ENCODE measurements at places on chromosomes 6 and 20.

DNA sequence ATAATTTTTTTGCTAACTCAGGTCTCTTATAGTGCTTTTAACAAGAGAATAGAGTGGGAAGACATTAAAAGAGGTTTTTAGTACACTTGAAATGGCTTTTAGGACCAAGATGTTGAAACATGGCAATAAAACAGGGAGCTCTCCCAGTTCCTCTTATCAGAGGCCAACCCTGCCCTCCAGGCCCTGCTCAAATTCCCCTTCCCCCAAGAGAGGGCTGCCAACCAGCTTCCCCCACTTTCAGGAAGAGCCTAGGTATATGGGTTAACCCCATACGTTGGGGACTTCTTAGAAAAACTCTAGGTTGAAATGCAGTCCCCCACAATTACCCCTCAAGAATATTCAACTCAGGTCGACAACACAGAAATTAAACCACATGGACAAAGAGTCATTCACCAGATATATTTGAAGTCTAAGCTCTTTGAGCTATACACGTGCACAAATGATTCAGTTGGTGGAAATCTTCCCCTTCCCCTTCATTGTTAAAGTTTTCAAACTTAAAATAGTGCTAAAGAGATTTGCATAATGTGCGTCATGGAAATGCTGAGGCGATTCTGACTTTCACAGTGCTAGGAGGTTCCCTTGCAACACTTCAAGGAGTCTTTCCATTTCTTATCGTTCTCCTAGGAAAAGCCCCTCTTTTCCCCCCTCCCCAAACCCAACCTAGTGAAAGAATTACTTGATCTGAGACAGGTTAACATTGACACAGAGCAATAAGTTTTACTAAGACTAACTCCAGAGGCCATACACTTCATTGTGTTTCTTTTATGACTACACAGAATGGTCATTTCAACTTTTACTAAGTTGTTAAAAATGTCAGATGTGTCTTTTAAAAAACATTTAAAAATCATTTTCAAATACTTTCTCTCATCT lies 49.8 kb upstream of the ENPP5 start:
- DNase-seq = no peak

- no peak for DNase-seq
These were observed 175.1 kb downstream of the SCP2D1 start for GRCh38 chr20:18988701-18989100.

DNA sequence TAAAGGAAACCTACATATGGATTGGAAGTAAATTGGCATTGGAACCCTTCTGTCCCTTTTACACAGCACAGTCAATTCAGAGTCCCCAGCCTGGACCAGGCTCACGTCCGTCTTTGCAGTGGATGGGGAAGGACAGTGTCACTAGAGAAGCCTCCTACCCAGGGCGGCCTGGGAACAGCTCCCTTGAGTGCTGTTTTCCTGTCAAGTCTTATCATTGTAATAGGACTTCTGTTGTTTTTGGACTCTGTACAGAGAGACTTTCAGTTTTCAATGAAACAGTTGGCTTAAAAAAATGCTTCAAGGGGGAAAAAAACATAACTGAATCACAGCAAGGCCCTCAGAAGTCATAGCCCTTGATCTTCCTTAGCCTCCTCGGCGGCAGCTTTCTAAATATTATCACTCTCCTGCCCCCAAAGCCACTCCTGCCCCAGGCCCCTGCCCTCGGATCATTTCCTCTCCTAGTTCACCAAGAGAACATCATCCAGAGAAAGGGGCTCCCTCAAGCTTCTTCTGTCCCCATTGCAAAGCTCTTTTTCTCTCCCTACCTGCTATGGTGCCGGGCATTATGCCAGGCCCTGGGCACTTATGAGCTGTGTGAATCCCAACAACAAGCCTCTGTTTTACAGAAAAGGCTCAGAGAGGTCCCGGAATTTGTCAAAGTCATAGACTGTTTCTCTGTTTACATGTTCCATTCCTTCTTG lies 37.8 kb upstream of the CNKSR3 start:
- DNase-seq = no peak

DNA sequence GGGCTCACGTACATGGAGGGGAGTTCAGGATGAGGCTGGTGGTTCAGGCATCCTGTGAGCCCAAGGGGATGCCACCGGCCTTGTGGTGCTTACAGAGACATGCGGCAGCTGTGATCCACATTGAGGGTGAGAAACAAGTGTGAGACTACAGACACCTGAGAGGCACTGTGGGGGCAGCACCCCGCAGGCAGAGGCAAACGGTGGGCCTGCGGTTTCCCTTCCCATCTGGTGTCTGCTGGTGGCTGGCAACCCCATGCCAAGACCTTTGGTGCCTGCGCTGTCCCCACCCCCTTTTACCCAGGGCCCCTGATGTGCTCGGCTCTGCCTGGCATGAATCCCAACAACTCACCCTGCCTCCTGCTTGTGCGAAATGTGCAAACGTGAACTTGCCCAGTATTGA lies 42.0 kb downstream of the ERMARD start:
- no peak for DNase-seq

DNA sequence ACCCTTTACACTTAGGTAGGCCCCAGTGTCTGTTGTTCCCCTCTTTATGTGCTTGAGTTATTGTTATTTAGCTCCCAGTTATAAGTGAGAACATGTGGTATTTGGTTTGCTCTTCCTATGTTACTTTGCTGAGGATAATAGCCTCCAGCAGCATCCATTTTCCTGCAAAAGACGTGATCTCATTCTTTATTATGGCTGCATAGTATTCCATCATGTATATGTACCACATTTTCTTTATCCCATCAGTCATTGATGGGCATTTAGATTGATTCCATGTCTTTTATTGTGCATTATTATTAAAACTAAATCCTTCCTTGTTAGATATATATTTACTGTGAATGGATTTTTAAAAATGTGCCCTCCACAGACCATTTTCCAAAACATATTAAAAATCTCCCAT lies 1137.3 kb upstream of the ADGRB3 start:
- no peak for DNase-seq

GRCh38 chr6:66186756-66187155 lies 479.7 kb upstream of the EYS start:
- no peak for DNase-seq

GRCh38 chr20:13626724-13627123 lies 12.0 kb downstream of the TASP1 start:
- no peak for DNase-seq

DNA sequence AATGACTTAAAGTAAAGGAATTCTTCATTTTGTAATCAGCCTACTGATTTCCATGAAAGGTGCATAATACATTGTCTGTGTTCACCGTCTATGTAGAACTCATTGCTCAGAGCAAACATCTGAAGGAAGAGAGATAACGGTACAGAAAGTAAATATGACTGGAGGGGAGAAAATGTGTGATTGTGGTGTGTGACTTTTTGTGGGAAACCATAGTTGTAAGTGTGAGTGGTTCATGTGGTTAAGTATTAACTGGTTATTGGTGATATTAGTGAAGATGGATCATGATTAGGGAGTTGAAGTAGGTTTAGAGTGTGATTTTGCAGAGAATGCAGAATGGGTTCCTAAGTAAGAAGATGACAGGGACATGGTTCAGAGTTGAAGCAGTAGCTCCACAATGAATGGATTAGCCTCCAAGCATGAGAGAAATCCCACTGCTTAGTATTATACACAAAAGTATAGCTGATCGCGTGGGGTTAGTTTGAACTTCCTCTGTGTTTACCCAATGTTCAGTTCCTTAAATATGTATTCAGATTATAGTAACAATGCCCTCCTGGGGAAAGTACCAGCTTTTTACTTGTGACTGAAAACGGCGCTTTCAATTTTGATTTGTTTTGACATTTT lies 368.9 kb downstream of the UTRN start:
- no peak for DNase-seq

GRCh38 chr6:135094403-135094821 lies 39.8 kb upstream of the HBS1L start:
- DNase-seq = no peak

- no peak for DNase-seq
These were observed 396.9 kb upstream of the EYS start for GRCh38 chr6:66103954-66104353.

DNA sequence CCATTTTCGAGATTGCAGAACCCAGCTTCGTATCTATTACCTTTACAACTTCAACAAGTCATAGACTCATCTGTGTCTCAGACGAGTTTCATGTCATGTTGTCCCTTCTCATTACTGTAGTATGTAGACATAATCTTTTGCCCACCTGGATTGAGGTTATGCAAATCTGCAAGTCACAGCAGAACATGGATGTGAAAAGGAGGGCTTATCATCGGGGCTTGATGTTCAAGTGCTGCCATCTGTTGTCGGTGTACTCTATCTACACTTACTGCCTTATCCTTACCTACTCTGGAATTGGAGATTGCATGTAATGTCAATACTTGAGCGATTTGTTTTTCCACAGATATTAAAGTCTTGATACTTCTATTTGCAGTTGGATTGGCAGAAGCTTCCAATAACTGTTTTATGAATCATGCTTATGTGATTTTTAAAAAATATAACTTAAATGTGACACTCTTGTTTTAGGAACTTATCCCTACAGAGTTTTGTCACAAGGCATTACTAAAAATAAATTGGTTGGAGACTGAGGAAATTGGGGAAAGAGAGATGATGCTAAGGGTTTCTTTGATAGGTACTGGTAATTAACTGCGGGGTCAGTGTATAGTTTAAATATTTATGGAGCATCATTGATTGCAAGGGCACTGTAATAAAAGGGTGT lies 3.0 kb upstream of the GOPC start:
- DNase-seq = no peak

DNA sequence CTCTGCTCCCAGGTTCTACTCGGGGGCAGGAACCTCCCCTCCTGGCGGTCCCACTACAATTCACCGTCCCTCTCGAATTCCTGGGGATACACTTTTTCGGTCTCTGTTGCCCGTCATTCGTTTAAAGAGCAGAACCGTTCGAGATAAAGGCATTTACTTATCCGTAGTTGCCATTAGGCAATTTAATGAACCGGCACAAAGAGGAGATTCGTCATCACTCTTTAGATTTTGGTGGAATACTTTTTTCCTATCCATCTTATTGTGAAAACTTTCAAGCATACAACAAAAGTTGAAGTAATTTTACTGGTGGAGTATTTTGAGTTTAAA lies 1.2 kb upstream of the CD24 start:
- DNase-seq = no peak

DNA sequence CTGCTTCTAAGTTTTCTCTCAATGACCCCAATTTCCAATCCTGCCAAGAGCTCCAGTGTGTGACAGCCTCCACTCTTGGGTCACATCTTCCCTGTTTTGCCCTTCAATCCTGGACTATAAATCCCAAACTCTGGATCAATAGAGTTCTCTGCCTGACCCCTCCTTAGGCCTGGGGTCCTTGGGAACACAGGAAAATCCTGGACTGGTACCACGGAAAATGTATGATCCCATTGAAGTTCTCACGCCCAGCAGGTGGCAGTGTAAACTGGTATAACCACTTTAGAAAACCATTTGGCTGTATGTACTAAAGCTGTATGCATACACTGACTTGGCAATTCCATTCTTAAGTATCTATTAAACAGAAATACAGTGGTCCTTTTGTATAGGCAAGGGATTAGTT lies 98.0 kb downstream of the SNAP25 start:
- DNase-seq = no peak

DNA sequence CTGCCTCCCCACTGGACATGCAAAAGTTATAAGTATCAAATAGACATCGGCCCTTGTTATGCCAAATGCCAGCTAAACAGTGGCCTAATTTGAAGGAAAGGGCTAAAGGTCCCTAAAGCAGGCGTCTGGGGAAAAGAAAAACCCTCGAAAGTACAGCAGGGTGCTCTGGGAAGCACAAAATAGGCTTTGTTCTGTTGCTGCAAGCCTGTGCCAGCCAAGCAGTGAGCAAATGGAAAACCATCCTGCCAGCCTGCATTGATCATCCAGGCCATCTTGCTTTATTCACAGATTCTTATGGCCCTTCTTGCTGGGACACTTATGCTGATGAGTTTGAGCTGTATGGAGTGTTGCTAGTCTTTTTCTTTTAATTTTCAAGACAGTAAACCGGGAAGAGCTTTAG lies 62.2 kb upstream of the PLEKHG1 start:
- no peak for DNase-seq

Measured in stimulated activated CD8-positive, alpha-beta memory T cell treated with anti-CD3 and anti-CD28 coated beads, Interleukin-7, amount 100 ng/mL, for 1 hour (primary cell).